ENCODE measurements at places on chromosomes 5 and 9.

DNA sequence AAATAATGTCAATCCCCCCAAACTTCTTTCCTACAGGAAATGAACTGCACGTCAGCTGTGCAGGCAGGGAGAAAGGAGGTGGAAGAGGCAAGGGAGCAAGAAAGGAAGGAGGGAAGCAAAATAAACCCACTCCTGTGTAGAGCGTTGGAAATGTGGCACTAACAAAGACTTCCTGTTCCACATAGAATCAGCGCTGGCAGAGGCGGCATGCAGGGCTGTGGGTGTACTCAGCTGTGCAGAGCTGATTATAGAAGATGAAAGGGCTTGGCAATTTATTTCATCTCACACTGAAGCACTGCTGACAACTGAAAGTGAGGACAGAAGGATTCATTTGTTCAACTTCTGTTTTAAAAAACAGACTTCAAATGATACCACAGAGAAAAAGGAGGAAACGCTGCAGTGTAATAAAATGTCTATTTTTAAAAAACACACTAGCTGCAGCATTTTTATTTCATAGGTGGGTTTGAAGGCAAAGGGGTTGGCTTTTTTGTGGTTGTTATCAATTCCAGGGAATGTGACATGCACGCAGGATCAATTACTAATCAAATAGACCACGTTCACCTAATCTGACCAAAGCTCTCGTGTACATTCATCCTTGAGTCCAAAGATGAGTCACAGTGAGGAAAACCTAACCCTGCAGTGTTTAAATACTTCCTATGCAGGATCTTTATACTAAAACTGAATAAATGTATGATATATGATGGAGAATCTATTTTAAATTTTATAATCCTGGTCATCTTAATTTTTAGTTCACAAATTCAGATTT, 583.5 kb downstream of the ZNF608 start:
- peak; percentile 82 for DNase-seq

GRCh38 chr5:34611464-34612415, 44.4 kb upstream of the RAI14 start:
- DNase-seq, result no peak

GRCh38 chr5:131747180-131748105, 49.4 kb downstream of the FNIP1 start:
- DNase-seq, result peak; percentile 88

GRCh38 chr5:115439042-115439441, 105.5 kb downstream of the FEM1C start:
- DNase-seq, result no peak

- no peak for DNase-seq
Observed at GRCh38 chr5:86439593-86440110, 178.1 kb upstream of the COX7C start.

DNA sequence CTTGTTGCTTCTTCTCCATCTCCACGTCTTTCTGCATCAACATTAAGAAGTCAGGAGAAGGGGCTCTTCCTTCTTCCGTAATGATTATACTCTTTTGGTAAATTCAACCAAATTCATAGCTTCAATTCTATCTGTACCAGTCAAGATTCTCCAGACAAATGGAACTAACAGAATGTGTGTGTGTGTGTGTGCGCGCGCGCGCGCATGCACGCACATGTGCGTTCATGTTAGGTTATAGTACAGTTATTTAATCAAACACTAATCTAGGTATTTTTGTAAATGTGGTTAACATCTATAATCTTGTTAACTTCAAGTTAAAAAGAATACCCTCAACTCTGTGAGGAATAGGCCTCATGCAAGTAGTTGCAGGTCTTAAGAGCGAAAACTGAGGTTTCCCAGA, 150.3 kb upstream of the TAS2R1 start:
- DNase-seq, result no peak

- no peak for DNase-seq
Observed at GRCh38 chr5:86983208-86983607, 284.5 kb upstream of the RASA1 start.

DNA sequence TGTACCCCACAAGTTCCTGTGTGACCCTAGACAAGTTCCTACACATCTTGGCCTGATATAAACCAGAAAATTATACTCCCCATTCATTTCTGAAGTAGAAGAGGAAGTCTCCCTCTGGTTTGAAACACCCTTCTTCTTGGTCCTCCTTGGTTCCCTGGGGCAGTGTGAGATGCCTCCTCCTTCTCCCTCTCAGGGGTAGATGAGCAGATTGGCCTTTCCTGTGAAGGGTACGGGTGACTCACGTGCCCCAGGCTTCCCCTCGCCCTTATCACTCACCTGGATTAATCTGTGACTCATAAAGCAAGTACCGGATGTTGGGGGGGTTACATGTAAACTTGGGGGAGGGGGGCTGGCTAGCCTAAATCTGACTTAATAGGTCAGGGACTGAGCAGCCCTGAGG, 11.1 kb upstream of the AQP3 start:
- no peak for DNase-seq

DNA sequence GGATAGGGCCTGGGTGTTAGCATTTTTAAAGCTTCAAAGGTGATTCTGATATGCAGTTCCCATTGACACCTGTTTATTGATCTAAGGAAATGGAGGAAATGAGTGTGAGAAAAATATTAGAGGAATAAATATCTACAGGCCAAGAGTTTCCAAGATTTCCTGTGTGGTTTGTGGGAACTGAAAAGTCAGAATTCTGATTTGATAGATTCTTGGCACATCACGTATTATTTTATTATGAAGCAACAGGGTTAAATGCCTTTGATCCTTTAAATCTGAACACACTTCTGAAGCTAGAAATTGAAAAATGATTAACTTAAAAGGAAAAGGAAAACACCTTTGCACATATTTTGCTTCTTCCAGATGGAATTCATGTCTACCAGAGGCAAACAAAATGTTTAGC, 113.7 kb downstream of the CD180 start:
- DNase-seq, result no peak

GRCh38 chr5:90802474-90803317, 244.1 kb downstream of the ADGRV1 start:
- DNase-seq, result peak; percentile 62

GRCh38 chr5:36883894-36884462, 7.4 kb downstream of the NIPBL start:
- DNase-seq, result no peak

DNA sequence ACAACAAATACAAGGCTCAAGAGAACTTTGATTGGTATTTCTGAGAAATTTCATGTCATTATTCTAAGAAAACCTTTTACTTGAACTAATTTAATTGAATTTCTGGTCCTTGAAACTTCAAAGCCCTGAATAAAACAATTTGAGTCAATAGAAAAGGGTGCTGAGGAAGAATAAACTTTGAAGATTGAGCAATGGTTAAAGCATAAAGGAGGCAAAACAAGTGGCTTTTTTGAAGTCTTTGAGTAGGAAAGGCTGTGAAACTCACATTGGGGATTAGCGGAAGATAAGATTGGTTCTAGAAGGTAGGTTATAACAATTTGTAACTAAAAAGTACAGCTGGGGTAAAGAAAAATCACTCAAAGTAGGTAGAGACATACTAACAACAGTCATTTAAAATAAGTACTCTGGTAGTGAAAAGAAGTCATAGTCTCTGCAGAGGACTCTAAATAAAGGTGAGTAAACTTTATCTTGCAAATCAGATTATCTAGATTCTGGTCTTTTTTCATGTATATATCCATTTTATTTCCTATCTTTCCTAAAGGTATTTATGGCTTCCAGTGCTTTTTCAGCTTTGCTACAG, 6.4 kb upstream of the PLPP1 start:
- no peak for DNase-seq

GRCh38 chr5:90554358-90555006, 4.1 kb upstream of the ADGRV1 start:
- no peak for DNase-seq

DNA sequence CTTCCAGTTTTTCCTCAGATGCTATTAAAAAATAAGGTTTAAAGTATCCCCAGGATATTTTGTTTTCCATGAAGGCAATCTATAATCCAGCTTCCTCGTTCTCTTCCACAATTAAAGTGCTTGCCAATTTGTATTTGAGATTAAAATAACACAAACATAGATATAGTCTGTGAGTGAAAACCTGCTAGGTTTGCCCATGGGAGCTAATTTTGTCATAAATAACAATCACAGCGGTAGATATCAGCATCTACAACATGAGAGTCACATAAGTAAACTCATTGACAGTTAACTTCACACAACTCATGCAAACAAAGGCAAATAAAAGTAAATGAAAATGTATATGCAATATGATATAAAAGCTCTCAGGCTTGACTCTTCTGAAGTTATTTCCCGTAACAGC, 29.2 kb upstream of the RASGRF2 start:
- DNase-seq, result no peak

DNA sequence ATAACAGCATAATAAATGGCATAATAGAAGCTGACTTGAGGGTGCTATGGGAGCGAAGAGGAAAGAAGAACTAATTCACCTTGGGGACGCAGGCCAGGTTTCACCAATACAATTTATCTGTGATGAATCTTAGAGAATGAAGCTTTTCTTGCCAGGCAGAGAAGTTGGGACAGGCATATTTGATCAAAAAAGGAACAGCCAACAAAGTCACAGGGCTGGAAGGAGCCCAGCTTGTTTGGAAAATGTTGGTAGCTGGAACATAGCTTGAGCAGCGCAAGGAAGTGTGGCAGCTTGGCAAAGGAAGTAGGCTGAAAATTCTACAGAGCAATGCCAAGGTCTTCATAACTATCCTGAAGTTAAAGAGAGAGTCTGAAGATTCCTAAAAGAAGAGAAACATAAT, 181.5 kb upstream of the OR13F1 start:
- DNase-seq, result no peak

- no peak for DNase-seq
Observed at GRCh38 chr9:123167474-123167873, 100.9 kb downstream of the STRBP start.

GRCh38 chr9:129889122-129889940, 54.1 kb downstream of the USP20 start:
- no peak for DNase-seq

- DNase-seq, result no peak
Observed at GRCh38 chr9:3880851-3881250, 355.1 kb upstream of the RFX3 start.

DNA sequence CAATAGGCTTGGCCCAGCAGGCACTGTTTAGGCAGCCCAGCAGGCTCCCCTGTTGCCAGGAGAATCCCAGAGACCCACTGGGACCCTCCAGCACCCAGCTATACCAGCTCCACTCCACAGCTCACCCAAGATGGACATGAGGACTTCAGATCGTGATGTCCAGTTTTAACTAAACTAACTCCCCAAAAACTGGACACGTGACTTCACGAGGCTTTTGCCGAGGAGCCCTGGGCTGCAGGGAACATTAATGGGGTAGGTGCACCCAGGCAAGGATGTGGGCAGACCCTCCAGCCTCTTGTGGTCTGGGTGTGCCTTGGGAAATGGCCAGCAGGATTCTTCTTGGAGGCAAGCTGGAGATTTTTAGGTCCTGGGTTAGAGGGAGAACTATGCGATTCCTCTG, 8.9 kb upstream of the NKD2 start:
- no peak for DNase-seq

GRCh38 chr5:59674763-59675162, 218.8 kb downstream of the PDE4D start:
- no peak for DNase-seq

DNA sequence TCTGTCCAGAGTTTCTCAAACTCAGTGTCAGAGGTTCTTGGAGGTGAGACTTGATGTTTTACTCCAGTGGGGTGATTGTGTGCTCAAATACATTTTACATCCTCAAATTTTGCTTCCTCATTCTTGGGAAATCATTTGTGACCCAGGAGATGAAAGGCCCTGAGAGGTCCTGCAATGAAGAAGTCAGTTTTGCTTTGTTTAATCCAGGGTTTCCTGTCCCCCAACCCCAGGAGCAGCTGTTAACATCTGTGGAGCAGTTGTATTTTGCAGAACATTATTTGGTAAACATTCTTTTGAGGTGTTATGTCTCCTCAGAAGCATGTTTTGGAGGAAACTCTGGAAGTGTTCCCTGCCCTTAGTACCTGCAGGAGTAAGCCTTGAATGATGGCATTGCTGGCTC, 59.8 kb downstream of the DAB2IP start:
- DNase-seq, result no peak

DNA sequence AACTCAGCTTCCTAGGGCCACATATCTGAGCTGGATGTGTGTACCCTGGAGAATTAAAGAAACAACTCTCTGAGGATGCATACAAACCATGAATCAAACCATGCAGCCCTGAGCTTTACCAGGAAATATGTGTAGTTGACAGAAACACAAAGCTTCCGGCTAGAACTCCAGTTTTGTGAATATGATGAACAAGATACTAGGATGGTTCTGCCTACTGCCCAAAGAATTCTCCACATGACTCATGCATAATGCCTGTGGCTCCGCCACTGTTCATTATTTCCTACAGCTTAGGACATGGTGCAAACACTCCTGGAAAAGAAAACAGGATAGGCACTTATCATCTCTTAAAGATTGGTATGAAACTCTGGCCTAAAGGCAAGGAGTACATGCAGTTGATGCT, 343.4 kb downstream of the DNAH5 start:
- DNase-seq, result no peak
